Panc1 (cell line): ENCODE measurements at places on chromosomes 12 and 14. TPM values are rescaled to one million over a fixed set of nuclear protein-coding genes. Genes with fewer than 3 reads are reported as not detected.

The PPP4R3A gene
- total RNA-seq = 54.8 TPM

The BICDL1 gene
- 22.2 TPM for total RNA-seq

The ANP32D gene
- total RNA-seq = not detected

The TBX5 gene
- not detected for total RNA-seq

The KRT83 gene
- 0.28 TPM for total RNA-seq

The SIX6 gene
- not detected for total RNA-seq
